ENCODE measurements at places on chromosomes 5 and 9.

DNA sequence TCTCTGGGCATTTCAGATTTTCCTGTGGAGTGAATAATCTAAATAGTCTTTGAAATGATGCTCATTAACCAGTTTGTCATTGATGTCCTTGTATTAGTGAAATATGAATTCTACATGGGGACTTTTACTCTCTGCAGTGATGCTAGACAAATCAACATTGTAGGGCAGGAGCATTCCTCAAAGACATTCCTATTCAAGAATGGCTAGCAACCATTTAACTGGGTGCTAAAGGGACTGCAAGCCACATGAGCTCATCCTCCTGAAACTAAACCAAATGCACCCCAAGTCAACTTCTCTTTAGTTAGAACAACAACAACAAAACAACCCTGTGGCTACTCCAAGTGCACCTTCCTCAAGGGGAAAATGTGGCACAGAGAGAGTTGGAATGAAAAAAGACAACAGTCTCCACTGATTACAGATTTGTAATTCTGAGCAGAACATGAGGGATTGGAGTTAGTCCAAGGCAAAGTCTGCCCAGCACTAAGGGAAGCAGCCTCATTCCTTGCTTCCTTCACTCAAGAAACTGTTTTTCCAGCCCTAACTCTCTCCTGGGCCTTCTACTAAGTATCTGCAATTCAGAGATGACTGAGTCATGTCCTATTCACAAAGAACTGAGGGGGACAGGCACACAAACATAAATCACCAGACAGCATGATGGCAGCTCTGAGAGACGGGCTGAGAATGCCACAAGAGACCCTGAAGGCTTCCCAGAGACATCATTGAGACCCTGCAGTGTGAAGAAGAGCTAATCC is 82.0 kb upstream of the WWC1 start:
- DNase-seq, result no peak

DNA sequence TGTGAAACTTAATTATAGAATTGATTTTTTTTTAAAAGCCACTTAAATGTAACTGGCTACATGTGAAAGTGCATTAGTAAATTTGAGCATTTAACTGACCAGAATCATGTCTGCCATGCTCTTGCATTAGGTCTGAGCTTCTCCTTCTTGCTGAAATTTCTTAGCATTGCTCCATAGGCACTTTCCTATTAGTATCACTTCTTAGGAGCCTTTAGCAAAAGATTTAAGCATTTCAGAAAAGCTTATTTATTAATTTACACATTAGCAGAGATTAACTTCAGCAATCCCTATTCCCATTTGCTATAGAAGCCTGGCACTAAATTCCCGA is 211.0 kb downstream of the SNX18 start:
- no peak for DNase-seq

- no peak for DNase-seq
Measured at GRCh38 chr9:129698254-129698757, 32.9 kb downstream of the PRRX2 start.

GRCh38 chr9:72509053-72509452 is 12.4 kb upstream of the TMC1 start:
- no peak for DNase-seq

DNA sequence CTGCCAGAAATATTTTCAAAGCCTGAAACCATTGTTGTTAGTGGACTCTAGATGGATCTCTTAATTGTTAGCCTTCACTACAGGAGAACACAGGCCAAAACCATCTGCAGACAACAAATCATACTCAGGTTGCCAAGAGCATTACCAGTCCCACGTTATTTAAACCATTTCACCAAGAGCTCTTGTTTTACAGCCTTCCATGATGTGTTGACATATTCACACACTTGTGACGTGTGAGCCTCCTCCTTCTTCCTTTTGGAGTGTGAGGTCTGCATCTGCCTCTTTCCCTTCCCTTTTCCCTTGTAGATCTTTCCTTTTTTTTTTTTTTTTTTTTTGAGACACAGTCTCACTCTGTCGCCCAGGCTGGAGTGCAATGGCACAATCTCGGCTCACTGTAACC is 279.0 kb downstream of the AUH start:
- DNase-seq, result no peak

DNA sequence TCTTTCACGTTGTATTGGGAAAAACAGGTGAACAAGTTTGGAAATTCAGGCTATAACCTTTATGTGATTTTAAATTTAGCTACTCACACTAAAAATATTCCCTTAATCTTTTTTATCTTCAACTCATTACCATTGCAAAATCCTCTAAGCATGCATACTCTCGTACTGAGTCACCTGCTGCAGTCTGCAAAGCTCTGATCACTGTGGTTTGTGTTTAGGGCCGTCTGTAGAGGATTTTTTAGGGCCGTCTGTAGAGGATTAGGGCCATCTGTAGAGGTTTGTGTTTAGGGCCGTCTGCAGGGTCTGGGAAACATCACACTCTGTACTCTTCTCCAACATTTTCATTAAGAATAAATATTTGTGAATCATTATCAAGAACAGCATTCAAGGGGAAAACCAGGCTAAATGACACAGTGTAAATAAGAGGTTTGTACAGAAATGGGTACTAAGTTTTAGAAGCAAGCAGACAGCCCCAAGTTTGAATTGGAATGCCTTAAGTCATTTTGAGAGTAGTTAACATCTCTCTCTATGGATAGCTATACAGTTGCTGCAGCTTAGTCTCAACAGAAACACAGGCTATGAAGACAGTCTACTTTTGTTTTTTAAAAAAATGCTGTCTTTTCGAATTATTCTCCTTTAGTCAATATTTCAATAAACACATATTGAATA is 155.0 kb upstream of the TSLP start:
- DNase-seq, result no peak

GRCh38 chr9:82745919-82746318 is 317.0 kb downstream of the RASEF start:
- DNase-seq, result no peak

DNA sequence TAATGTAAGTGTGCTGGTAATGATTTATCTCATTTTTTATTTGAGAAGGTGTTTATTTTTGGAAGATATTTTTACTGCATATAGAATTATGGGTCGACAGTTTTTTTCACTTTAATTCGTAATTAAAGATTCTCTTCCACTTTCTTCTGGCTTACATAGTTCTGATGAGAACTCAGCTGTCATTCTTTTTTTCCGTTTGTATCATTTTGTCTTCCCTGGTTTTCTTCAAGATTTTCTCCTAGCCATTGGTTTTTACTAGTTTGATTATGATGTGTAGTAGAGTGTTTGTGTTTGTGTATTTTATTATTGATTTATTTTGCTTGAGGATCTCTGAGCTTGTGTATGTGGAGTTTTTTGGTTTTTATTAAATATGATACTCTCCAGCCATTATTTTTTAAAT is 21.7 kb downstream of the SLF1 start:
- no peak for DNase-seq

DNA sequence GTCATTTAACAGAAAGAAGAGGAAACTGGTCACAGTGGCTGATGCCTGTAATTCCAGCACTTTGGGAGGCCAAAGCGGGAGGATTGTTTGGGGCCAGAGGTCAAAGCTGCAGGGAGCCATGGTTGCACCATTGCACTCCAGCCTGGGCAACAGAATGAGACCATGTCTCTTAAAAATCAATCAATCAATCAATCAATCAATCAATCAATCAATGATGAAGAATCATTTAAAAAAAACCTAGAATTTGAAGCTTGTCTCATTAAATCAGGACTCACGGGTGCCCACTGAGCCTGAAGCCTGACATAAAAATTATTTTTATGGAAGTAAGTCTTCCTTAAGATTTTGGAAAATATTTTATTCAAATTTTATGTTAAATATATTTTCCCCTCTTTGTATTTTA is 43.9 kb downstream of the BNIP1 start:
- no peak for DNase-seq

GRCh38 chr5:151310932-151311331 is 7.4 kb upstream of the SLC36A3 start:
- DNase-seq, result no peak

DNA sequence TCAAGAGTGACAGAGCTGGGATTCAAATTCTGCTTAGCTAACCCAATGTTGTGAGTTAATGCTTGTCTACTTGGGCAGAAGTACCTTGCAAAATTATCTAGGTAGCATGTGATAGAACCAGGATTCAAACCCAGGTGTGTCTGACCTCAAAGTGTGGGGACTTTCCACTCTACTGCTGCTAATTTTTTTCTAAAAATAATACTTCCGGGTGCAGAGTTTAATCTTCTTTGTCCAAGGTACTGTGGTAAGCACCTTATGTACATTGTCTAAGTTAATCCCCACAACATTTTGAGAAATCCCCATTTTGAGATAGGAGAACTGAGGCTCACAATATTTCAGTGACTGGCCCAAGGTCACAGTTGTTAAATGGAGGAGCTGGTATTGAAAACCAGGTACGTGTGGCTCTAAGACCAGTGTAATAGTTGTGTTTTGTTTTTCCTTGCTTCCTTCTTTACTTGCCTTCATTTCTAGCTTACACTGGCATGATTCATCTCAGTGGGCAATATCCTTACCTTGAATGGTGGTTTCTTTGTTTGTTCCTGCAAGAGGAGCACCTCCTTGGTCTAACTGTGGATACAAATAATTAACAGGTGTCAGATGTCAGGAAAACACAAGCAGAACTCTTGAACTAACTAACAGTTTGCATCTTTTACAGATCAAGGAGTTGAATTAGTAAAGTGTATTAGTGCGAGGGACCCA is 7.5 kb downstream of the ALDOB start:
- no peak for DNase-seq

- no peak for DNase-seq
Measured at GRCh38 chr5:156949424-156949823, 13.6 kb downstream of the TIMD4 start.

DNA sequence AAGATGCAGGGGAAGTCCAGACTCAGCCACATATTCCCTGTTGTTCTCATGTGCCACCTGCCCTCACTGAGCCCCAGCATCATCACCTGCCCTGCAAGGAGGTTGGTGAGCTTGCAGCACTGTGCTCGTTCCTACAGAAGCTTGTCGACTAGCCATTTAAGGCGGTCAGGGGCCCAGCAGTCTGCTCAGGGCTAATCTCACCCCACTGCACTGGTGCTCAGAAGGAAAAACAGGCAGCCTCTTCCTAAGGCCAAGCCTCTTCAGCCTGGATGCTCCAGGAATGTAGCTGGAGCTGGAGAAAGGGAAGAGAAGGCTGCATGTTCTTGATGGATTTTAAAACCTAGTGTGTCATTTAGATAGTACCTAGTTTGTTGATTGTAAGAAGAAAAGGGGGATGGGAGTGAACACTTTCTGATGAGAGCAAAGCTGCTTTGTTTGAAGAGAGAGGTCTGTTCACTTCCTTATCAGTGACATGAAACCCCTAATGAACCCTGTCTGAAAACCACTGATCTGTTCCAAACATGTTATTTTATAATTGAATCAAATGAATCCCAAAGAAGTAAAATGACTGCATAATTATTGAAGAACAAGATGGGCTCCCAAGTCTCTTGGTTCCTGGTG is 10.6 kb upstream of the ASPN start:
- no peak for DNase-seq

- peak; percentile 54 for DNase-seq
Measured at GRCh38 chr9:23123048-23123632, 676.5 kb downstream of the DMRTA1 start.

- DNase-seq, result no peak
Measured at GRCh38 chr9:130292106-130292505, 26.5 kb downstream of the HMCN2 start.

GRCh38 chr9:33659921-33660320 is 135.4 kb upstream of the PRSS3 start:
- DNase-seq, result no peak

DNA sequence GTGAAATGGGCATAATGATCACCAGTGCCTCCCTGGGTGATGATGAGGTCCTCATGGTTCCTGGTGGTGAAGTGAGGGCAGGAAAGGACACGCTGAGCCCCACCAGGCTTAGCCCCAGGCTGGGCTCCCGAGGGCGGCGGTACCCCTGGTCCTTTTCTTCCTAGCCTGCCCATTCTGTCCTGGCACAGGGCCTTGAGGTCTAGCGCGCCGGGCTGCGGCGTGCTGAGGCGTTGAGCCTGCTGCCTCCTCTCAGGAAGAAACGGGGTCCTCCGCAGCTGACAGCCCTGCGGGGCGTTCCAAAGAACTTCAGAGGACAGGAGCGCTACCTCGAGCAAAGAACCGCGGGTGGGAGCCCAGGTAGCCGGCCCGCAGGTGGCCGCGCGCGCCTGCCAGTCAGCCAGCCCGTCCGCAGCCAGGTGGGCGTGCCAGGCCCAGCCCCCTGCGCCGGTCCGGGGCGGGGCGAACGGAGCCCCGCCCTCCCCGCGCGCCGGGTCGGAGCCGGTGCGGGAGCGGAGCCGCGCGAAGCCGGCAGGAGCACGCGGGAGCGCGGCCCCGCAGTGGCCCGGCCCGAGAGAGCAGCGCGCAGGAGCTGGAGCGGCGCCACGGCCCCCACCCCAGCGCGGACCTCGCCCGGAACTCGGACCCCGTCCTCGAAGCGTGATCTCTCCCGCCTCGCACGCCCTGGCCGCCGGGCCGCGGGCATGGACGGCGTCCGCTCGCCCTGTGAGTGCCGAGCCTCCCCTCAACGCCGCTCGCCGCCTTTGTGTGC is at the start of gene WNK2:
WNK2 (plus strand) TSS at position 477 of the 769 bp plus-strand sequence. CDS start 791 bp downstream, outside the sequence.
- DNase-seq, result peak; percentile 62

GRCh38 chr5:119356612-119357188 is 881 bp downstream of the TNFAIP8 start:
- DNase-seq, result no peak

DNA sequence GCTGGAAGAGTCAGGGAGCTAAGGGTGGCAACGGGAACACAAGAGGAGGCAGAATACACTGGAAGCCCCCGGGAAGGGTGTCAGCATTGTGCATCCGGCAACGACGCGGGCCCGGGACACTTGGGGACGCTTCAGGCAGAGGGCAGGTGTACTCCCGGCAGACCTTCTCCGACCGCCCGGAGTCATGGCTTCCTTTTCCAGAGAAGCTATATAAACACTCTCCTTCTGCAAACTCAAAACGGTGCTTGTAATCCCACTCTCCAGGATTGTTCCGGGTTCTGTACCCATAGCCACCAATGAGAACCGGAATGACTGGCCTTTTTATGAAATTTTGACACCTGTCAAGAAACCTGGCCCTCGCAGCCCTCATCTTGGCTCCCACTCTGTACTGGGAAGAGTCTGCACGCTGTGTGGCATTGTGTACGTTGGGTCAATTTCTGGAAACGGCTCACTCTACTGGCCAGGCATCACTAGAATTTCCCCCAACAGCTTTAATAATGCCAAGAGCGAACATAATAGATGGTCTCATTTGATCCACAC is 462 bp upstream of the MCC start:
- DNase-seq, result no peak

GRCh38 chr5:67997892-67998457 is 217.6 kb upstream of the PIK3R1 start:
- DNase-seq, result no peak

GRCh38 chr9:18059447-18059846 is 414.5 kb upstream of the ADAMTSL1 start:
- no peak for DNase-seq

DNA sequence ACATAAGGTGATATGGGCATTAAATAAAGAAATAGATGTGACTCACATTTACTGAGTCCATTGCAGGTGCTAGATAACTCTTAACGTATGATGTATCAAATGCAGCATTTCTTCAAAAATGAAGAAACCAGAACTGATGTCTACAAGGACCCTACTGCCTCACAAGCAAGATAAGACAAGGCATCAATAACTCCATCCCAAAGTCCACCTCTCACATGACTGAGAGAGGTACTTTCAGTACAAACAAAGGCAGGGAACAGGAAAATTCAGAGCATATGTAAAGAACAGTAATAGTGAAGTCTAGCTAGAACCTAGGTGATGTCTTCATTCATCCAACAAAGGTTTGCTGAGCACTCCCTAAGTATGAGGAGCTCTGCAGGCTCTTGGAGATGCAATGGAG is 54.7 kb downstream of the KLHL3 start:
- no peak for DNase-seq

GRCh38 chr5:133919148-133920136 is 49.0 kb downstream of the C5orf15 start:
- no peak for DNase-seq

Measured in nephron progenitor cell (in vitro differentiated cells).